Stimulated activated CD8-positive, alpha-beta memory T cell treated with anti-CD3 and anti-CD28 coated beads, Interleukin-4, amount 100 ng/mL, for 1 hour (primary cell): ENCODE measurements at places on chromosomes 12 and 14.

DNA sequence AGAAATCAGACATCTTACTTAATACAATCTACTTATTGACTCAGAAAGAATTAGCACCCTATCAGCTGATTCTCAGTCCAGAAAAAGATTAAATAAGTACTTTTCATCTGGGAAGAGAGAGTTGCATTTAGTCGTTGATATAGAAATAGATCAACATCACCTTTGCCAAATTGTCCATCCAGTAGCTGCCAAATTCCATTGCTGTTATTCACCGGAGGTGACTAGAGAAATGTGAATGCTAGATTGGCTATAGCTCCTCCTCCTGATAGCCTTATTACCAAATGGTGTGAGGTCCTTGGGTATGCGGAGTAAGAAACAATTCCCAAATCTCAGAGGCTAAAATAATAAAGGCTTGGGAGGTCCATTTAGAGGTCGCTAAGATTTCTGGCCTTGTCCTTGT lies 723.3 kb upstream of the FLRT2 start:
- DNase-seq, result no peak

- DNase-seq, result no peak
These were observed 71.7 kb downstream of the PTPRO start for GRCh38 chr12:15393995-15394394.

GRCh38 chr14:98685725-98686124 lies 586.3 kb downstream of the BCL11B start:
- DNase-seq, result no peak

GRCh38 chr14:55973285-55973800 lies 144.9 kb upstream of the PELI2 start:
- DNase-seq, result no peak

GRCh38 chr14:96089401-96089800 lies 50.2 kb downstream of the C14orf132 start:
- DNase-seq, result no peak

GRCh38 chr12:123115409-123116121 lies 35.3 kb downstream of the PITPNM2 start:
- no peak for DNase-seq

GRCh38 chr14:53865711-53866110 lies 90.9 kb downstream of the BMP4 start:
- no peak for DNase-seq
